MCF 10A (cell line): ENCODE measurements at places on chromosomes 3 and 15.
A peak's percentile ranks its signal among the peaks of the same experiment; 100 is the strongest.

DNA sequence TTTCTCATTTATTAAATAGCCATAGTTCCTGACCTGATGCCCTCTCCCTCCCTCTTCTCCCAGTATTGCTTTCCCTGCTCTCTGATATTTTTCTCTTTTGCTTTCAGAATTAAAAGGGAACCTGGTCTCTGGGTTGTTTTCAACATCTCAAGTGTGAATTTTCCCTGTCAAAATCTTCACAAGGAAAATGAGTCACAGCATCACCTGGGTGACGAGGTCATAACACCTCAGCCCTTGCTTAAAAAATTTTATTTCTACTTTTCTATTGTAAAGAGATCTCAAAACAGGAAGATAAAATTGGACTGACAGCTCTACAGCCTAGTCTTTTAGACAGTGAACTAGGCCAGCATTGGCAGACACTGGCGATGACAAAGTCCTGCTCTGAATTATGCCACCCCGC is 40.1 kb downstream of the GAP43 start:
- no peak for DNase-seq

- no peak for DNase-seq
These were observed 761.3 kb upstream of the GRM7 start for GRCh38 chr3:6099458-6100075.

DNA sequence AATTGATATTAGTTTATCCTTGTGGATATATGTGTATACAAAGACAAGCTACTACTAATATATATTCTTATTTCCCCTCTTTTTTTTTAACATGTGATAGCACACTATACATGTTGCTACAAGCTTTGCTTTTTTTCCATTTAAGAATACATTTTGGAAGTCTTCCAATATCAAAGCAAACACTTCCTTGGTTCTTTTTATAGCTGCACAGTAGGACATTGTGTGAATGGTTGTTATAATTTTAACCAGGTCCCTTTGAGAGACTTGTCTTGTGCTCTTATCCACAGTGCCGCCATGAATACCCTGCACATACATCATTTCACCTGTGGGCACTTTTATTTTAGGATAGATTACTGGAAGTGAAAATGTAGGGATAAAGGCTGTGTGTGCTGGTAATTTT is 88.7 kb downstream of the CACNA2D3 start:
- DNase-seq, result peak; percentile 9

- peak; percentile 10 for DNase-seq
These were observed 800.7 kb downstream of the NAALADL2 start for GRCh38 chr3:175659670-175660350.

DNA sequence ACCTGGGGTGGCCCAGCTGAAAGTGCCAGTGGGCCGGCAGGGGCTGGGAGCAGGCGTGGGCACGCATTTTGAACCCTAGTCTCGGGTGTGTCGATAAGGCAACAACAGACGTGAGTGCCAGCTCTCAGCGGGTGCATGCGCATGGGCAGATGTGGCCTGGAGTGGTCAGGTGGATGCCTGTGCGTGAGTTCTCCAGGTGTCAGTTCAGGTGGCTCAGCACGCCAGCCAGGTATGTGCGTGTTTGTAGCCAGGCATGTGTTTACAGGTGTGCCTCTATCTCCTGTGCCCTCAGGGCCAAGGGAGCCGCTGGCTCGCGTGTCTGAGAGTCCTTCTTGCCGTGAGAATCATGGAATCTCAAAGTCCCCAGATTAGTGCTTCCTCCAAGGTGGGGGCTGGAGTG is 14.8 kb downstream of the CYP1A2 start:
- DNase-seq, result peak; percentile 44

- DNase-seq, result no peak
These were observed 159.6 kb downstream of the GBE1 start for GRCh38 chr3:81601707-81602305.
